ENCODE measurements at places on chromosomes 6 and 20.

DNA sequence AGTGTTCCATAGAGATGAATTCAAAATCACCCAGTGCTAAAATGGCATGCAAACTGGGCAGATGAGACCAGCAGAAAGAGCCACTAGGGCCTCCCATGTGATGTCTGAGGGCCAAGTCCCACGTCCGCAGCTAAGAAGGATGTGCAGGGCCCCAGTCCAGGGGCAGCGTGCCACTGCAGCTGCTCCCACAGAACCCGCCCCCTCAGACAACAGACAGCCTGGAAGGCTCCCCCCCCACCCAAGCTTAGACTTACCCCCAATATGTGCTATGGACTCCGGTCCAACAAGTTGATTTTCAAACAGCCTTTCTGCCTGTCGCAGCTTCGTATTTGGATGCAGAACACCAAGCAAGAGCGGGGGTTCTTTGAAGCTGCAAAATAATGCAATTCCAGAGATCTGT lies 14.0 kb downstream of the APMAP start:
- DNase-seq: no peak

- no peak for DNase-seq
Measured at GRCh38 chr6:82603871-82604270, 240.3 kb downstream of the TPBG start.

DNA sequence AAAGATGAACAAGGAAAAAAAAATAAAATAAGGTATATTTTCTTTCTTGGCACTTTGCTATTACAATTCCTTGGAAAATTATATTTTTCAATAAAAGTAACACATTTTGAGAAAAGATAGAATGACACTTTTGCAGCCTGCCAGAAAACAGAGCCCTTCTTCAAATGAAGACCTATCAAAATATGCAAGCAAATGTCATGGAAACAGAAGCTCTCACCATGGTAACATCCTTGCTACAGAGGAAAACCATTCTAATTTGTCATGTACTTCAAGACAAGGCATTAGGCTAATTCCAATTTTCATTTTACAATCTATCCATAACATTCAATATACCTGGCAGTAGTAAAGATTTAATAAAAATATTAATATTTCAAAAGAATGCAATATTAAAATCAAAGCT lies 177.9 kb downstream of the RNGTT start:
- DNase-seq: no peak

DNA sequence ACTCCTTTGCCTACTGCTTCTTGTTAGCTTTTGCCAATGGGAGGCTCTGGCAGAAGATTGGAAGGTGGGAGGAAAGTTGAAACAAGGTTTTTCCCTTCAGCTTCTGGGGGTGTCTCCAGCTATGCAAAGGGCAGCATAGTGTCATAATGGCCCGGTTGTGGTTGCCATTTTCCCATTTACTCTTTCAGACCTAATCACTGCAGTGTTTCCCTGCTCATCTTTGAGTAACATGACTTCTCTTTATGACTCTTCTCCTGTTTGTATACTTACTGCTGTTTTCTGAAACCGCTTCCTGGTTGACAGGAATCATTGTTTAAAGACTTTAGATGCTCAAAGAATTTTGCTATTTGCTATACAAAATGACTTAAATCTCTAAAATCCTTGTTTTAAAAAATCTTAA lies 19.9 kb downstream of the NRN1 start:
- no peak for DNase-seq

DNA sequence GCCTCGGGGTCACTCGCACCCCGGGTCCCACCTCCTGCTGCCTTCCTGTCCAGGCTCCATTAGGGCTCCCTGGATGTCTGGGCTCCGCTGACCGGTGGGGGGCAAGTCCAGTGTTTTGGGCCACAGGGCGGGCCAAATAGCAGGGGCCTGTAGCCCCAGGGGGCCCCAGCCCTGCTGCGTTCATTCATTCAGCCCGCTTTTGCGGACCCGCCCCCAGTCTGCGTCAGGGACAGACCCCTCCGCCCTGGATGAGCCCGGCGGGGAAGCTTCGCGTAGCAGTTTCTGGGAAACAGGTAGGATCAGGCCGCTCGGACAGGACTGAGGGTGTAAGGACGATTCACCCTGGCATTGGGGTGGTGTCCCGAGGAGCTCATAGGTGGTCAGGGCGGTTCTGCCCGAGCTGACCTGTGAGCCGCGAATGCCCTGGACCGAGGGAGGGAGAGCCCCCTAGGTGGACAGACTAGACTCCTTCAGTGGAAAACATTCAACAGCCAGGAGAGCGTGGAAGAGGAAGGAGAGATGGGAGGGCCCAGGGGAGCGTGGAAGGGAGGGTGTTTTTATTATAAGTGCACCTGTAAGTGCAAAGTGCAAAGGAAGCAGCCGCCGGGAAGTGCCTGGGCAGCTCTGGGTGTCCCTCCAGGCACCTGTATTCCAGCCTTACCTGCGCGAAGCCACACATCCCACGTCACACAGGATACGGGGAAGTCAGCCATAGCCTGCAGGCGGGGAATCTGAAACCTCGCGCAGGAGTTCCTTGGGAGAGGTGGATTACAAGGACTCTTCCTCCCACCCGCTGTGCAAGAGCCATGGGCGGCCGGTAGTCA lies 662 bp downstream of the ENTPD6 start:
- peak; percentile 9 for DNase-seq

DNA sequence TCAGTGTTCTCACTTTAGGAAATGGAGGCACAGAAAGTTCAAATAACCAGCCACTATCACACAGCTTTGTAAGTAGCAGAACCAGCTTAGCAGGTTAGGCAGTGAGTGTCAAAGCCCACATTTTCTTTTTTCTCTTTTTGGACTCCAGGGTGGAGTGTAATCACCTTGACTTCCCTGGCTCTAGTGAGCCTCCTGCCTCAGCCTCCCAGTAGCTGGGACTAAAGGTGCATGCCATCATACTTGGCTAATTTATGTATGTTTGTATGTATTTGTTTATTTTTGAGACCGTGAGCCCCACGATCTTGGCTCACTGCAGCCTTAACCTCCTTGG lies 7.8 kb upstream of the NCOA3 start:
- no peak for DNase-seq

DNA sequence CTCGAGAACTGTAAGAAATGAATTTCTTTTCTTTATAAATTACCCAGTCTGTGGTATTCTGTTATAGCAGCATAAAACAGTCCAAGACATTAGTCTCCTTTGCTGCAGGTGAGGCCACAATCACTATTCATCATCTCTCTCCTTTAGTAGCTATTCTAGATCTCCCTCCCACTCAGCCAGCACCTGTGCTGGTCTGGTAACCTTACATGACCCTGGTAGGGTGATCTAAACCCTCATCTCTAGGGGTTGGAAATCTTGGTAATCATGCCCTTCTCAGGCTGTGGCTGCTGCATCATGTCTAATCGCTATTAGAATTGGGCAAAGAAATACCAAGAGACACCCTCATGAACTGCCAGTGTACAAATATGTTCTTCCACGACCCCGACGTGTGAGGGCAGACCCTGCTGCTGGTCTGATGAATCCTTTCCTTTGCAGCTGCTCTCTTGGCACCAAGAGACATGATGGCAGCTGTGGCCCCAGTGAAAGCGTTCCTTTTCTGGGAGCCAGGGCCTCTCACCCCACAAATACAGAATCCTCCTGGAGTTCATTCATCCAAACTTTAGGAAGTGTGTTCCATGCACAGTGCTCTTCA lies 23.0 kb upstream of the IGF2R start:
- DNase-seq: no peak

- no peak for DNase-seq
Measured at GRCh38 chr20:25394276-25394675, 3.6 kb upstream of the ABHD12 start.

DNA sequence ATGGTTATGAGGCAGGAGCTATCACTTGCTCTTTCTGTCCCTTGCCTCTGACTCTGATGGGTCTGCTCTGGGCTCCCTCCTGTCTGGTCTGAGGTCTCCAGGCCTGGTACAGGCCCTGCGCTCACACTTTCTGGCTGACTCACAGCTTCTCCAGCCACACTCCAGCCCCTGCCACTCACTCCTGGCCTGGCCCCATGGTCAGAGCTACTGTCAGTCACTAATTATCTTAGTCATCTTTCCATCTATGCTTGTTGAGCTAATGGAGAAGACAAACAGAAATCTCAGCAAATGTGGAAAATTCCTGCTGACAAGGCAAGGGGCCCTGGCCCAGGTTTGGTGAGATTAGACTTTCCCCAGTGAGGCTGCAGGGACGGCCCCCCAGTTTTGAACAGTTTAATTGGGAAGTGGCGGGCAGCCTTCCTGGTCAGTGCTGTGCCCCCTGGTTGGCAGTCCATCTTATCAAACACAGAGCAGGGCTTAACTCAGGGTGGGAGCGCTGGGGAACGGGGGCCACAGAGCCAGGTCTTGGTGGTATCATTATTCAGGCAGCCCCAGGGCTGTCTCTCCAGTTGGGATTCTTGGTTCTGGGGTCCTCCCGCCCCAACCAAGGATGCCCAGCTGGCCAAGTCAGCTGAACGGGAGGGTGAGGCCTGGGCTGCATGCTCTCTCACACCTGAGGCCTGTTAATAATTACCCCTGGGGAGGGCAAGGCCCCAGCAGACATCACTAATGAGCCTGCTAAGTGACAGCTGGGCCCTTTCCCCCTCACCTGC lies 63.4 kb downstream of the VEGFA start:
- DNase-seq: no peak

GRCh38 chr20:5160882-5161281 lies 34.1 kb downstream of the CDS2 start:
- no peak for DNase-seq

DNA sequence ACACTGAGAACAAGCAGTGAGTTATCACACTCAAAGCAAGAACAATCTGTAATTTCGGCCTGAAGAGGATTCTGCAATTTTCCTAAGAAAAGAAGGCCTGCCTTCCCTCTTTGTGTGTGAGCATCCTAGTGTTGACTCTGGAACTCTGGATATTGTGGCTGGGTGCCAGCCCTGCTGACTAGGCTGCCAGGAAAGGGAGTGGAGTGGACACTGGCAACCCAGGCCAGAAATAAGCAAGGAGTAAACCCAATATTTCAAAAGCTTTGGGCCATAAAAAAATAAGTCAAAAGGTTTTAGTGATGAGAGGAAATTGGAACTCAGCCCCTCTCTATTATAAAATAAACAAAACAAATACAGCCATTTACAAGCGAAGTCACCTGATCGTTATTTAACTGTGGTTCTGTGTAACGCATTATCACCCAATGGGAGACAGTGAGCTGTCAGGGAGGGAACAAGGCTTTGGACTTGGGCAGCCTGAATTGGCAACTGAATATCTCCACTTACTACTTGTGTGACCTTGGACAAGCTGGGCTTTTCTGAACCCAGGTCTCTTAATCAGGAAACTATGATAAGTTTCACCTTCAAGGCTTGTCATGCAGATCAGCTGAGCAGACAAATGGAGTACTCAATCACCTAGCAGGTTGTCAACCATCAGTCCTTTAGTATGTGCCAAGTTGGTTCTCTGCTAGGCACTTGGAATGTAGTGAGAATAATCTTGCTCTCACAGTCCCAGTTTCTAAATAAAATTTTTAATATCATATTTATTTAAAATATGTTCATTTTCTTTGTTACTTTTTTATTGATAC lies 196.2 kb downstream of the PAX1 start:
- no peak for DNase-seq

- no peak for DNase-seq
Measured at GRCh38 chr6:124968401-124968800, 6.2 kb downstream of the RNF217 start.

DNA sequence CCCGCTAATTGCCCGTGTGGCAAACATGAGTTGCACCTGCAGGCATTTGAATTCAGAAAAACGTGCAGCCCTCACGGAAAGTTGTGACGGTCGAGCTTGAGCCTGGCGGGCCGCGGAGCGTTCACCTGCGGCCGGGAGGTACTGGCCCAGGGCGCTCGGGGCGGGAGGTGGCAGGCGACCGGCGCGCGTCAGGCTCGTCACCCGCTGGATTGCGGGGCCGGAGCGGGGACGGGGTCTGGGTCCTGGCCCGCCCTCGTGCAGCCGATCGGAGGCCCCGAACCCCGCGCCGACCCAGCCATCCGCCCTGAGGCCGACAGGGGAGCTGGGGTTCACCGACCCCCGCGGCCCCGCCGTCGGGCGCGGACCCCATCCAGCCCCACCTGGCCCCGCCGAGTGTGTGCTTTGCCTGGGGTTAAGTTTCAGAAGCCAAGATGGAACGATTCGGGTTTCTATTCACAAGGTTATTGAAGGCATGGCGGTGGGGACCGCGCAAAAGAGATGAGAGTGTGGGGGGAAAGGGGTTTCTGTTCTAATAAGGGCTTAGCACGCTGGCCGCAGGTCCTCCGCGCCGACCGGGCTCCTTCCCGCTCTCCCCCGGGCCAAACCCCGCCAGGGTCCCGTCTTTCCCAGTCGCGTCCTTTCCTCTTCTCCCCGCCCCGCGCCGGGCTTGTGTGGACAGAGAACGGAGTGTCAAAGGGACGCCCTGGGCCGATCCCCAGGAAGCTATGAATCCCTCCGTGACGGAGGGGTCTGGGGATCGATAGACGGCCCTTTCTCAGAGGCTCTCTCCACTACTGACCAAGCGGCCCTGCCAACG lies 1.6 kb upstream of the HEY2 start:
- no peak for DNase-seq

- DNase-seq: no peak
Measured at GRCh38 chr6:136950436-136951126, 28.5 kb downstream of the SLC35D3 start.

DNA sequence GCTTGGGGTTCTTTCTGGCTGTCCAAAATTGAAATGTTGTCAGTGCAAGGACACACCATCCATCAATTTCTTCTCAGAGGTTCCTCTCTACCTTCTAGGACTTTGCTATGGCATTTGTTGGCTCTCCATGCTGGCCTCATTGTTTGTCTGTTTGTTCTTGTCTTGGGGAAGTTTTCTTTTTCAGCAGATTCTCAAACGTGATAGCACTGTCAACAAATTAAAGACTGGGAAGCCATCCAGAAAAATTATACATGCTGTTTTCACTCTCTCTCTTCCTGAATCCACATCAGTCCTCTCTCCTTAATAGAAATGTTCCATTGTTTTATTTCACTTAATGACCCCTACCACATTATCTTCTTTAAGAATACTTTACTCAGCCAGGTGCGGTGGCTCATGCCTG lies 130.4 kb downstream of the PCSK2 start:
- DNase-seq: no peak

- no peak for DNase-seq
Measured at GRCh38 chr6:161161889-161162624, 111.8 kb downstream of the AGPAT4 start.

GRCh38 chr6:16248271-16248853 lies 10.0 kb downstream of the GMPR start:
- DNase-seq: no peak

DNA sequence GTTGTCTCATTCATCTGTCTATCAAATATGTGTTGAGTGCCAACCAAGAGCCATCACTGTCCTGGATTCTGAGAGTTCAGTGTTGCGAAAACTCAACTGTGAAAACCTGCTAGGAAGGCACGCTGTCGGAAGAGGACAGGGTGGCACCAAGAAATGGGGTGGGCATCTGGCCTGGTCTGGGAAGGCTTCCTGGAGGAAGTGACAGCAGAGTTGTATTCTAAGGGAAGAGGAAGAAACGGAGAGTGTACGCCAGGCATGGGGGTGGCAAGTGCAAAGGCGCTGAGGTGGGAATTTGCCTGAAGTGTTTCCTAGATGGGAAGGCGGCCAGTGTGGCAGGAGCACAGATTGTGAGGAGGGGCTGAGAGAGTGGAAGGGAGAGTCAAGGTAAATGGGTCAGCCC lies 91.2 kb downstream of the ANKRD60 start:
- DNase-seq: no peak

GRCh38 chr20:33667245-33667675 lies 517 bp downstream of the ACTL10 start:
- DNase-seq: no peak
